Cardiac muscle cell (in vitro differentiated cells and primary cell): ENCODE measurements at places on chromosomes 7 and 10. TPM values are rescaled to one million over a fixed set of nuclear protein-coding genes. Genes with fewer than 3 reads are reported as not detected.

GRCh38 chr7:41046776-41047175 lies 656.1 kb downstream of the INHBA start:
- peak overlapping the region; percentile 80 for H3K27ac ChIP-seq
- DNase-seq = no peak

GRCh38 chr10:22690614-22691431 lies 23.6 kb downstream of the PIP4K2A start:
- H3K4me1 ChIP-seq = no peaks in the 10 kb centered on the region
- no peaks in the 10 kb centered on the region for H3K27me3 ChIP-seq
- H3K4me3 ChIP-seq = no peak overlapping the region
- no peak for DNase-seq

GRCh38 chr7:99485094-99485493 lies 12.4 kb downstream of the ZNF789 start:
- no peak for DNase-seq
- H3K4me1 ChIP-seq = no peaks in the 10 kb centered on the region
- no peak overlapping the region for H3K4me3 ChIP-seq

Gene ABCA13
- 0.50 TPM in 1 of 2 replicates, not detected in the other for polyA plus RNA-seq

Gene PAPOLB
- polyA plus RNA-seq = not detected in 2 replicates
